ENCODE measurements at places on chromosomes 1 and 21. TPM values are rescaled to one million over a fixed set of nuclear protein-coding genes. Genes with fewer than 3 reads are reported as not detected.

DNA sequence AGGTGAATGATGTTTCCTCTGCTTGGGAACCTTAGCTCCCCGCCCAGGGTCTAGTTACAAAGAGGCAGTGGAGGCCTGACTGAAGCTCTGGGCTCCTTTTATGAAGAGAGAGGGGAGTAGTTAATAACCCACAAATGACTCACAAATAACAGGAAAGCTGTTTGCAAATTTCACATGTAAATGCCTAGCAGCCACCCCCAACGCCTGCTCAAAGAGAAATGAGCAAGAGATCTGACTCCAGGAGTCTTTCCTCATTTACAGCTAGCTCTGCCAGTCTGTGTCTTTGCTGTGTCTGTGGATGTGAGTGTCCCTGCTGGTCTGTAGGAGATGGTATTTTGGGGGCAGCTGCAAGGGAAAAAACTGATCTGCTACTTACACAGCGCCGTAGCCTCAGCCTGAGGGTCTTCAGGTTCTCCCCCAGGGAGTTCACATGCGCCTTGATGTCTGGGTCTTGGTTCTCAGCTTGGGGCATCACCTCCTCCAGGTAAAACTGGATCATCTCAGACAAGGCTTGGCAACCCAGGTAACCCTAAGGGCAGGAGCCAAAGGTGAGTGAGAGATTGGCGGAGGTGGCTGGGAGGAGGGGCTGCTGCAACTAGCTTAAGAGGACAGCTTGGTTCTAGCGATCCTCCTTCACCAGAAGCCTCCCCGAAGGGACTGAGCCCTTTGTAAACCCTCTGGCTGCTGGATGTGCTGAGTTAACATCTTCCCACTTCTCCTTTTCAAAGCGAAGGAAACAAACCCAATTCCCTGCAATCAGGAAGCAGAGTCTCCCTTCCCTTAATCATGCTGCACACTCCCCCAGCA is at the start of gene IL19:
IL19 (plus strand) TSS at position 243 of the 807 bp plus-strand sequence. CDS start 65,890 bp downstream, outside the sequence.
- DNase-seq, result no peak

- peak; percentile 71 for DNase-seq
These were observed 2.7 kb downstream of the GRHL3 start for GRCh38 chr1:24321697-24322469.

DNA sequence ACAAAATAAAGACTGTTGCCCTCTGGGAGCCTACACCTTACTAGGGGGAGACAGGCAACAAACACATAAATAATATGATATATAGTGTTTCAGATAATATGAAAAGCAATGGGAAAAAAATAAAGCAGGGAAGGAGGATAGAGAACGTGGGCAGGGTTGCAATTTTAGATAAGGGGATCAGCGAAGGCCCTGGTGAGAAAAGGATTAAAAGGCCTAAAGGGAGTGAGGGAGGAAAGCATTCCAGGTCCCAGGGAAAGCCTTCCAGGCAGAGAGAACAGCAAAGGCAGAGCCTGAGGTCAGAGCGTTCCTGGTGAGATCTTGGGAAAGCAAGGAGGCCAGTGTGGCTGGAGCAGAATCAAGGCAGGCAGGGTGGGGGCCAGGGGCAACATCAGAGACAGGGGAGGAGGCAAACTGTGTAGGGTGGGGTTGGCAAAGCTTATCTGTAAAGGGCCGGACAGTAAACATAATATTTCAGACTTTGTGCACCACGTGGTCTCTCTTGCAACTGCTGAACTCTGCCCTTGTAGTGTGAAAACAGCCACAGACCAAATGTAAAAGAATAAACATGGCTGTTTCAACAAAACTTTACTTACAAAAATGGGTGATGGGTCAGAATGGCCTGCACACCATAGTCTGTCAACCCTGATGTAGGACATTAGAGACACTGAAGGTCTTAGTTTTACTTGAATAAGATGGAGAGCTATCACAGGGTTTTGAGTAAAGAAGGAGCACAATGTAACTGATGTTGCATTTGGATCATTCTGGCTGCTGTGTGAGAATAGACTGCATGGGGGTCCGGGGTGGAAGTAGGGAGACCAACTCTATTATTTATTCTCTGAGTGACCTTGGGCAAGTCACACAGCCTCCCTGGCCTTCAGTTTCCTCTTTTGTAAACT is 13.3 kb upstream of the CPT2 start:
- no peak for DNase-seq

GRCh38 chr1:231196728-231197127 is 34.9 kb downstream of the TRIM67 start:
- no peak for DNase-seq

FAM78B gene
- 0.95 TPM for total RNA-seq

RGSL1 gene
- total RNA-seq, result not detected

DNA sequence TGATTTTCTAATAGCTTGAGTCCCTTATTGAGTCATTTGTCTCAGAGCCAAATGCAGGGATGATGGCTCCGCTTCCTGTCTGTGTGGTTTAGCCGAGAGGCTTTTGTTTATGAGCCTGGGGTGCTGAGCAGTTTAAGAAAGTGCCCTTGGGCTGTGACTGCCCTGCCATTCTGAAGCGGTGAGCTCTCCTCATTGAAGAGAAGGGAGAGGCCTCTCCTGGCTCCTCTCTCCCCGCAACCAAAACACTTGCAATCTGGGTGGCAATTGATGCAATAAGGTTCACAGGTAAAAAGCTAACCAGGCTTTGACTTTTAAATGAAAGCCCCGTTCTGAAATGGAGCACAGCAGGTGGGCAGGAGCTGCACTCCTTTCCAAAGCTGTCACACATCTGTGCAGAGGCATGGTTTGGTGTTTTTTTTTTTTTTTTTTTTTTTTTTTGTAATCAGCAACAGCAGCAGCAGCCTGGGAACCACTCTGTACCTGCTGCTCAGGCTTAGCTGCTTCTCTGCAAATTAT is 403.7 kb downstream of the SIPA1L2 start:
- DNase-seq, result no peak

DNA sequence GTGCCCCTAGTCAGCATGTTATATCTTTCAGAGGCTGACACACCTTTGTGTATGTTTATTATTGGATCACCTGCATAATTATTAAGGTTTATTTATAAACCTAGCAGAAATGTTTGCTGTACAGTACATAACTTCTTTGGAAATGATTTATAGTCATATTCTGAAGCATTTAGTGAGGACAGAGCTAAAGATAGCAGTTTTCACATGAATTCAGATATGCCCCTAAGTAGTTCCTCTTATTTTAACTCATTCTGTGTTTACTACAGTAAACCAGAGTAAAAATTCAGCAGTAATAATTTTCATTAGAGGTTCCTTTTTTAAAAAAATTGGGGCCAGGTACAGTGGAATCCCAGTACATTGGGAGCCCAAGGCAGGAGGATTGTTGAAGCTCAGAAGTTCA is 21.4 kb upstream of the BMP8A start:
- DNase-seq, result no peak

DNA sequence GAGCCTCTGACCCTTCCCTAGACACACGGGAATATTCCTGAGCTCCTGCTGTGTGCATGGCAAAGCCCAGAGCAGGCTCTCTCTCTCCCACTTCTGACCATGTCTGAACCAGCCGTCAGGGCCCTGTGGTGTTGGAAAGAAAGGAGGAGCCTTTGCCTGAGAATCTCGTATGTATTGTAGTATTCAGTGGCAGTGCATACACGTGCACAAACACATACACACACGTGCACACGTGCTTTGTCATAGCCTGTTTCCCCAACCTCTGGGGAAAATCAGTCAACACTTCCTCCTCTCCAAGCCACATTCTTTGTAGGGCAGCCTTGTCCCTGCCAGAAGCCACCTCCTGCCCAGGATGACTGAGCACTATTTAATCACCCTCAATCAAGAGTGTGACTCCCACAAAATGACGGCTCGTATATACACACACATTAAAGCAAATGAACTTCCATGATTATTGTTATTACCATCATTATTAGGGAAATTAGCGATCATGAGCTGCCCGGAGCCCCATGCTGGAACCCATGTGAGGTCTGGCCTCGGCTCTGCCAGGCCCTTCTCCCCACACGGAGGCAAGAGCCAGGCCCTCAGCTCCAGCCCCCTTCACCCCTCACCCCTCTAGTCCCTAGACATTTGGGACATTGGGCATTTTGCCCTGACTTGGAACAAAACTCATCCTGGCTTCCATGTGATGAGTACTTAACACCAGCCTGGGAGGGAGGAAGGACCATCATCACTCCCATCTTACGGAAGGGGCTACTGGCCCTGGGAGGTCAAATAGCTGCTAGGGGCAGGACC is 331.9 kb downstream of the NPHP4 start:
- no peak for DNase-seq

VHLL gene
- not detected for total RNA-seq

DNA sequence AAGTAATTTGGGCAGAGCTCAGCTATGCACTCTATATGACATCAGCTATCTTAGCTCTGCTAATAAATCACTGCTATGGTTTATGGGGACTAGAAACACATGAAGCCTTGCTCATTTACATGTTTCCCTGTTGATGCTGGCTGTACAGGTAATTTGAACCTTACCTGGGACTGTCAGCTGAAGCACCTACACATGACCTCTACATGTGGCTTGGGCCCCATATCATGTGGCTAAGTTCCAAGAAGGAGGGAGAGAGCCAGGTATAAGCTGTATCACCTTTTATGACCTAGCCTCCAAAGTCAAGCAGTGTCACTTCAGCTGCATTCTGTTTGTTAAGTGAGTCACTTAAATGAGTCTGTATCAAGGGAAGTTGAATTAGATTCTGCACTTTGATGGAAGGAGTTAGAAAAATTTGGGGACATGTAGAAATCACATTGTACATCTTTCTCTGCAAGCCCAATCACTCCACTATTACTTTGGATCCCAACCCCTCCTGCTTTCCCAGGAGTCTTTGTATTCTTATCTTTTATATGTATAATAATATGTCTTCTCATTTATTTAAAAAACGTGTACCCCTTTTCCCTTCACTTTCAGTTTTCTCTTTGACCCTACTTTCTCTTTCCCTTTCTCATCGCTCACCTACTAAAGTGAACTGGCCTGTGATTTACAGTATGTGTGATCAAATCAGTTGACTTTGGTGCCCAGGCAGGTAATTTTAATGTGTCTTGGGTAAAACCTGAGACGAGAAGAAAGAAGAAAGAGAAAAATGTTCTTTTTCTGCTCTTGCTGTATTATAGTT is 53.4 kb upstream of the PRKACB start:
- no peak for DNase-seq

DNA sequence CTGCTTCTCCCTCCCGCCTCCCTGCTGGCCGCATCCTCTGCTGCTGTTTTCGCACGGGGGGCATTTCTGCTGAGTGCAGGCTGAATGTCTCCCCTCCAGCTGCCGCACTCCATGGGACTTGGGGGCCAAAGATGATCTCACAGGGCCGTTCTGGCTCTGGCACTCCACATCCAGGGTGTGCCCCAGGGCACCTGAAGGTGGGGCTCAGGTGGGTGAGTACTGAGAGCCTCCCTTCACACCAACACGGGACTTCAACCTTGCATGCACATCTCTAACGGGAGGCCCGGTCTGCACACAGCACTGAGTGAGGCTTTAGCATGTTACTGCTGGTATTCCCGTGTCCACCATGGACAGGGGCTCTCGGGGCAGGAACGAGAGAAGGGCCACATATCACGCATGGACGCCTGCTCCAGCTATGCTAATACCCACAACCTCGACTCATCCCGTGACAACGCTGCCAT is 88.9 kb downstream of the DMRTB1 start:
- DNase-seq, result peak; percentile 40

SWT1 gene
- 7.4 TPM for total RNA-seq

DNA sequence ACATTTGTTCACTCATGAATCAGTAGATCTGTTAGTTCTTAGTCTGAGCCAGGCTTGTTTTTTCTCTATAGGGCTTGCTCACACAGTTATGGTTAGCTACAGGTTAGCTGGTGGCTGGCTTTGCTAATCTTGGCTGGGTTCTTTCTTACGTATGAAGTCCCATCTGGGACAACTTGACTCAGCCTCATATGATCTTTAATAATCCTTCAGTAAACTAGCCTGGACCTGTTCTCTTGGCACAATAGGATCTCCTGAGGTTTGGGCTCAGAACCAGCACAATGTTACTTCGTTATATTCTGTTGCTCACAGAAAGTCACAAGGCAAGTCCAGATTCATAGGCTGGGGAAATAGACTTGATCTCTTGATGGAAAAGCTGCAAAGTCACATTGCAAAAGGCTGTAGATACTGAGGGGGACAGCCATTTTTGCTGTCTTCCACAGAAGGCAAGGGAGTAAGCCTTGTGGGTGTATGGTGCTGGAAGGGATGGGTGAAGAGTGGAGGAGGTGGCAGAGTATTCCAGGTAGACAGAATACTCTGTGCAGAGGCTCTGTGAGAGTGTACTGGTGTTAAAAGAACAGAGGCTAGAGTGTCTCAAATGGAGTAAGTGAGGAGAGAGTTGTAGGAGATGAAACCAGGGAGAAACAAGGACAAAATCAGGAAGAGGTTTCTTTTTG is 24.4 kb downstream of the EFCAB7 start:
- DNase-seq, result no peak

- no peak for DNase-seq
These were observed 1.0 kb downstream of the KRTCAP2 start for GRCh38 chr1:155171836-155172731.

MTARC1 gene
- total RNA-seq, result 37.6 TPM

C1QC gene
- total RNA-seq, result 800 TPM

ITSN1 gene
- 31.4 TPM for total RNA-seq

DNA sequence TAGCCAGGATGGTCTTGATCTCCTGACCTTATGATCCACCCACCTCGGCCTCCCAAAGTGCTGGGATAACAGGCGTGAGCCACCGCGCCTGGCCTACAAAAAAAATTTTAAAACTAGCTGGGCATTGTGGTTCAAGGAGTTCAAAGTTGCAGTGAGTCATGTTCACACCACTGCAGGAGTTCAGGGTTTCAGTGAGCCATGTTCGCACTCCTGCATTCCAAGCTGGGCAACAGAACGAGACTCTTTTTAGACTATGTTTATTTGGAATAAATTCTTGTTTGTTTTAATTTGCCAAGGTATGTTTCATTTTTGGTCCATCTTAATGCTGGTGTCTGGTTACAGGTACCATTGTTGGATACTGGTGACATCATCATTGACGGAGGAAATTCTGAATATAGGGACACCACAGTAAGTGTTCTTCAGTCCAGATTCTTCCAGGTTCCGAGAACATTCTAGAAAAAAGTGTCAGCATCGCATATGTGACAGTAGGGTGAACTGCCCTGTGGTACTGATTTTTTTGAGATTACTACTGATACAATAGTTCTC is 3.9 kb downstream of the PGD start:
- no peak for DNase-seq
